ENCODE measurements at places on chromosomes 5 and 9.

DNA sequence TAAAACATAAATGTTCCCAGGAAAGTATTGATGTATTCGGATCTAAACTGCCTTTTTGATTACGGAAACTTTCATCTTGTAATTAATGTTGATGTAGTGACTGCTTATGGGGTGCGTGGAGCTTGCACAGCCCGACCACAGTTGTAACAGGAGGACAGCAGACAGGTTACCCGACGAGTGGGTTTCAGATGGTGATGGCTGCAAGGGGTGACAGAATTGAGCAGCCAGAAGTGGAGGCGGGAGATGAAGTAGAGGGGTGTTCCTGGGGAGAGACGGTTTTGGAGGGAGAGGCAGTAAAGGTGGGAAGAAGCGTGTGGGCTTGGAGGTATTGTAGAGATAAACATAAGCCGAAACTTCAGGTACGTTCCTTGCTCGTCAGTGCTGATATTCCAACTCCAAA is 5.8 kb downstream of the CEP72 start:
- no peak for DNase-seq

GRCh38 chr5:28788954-28789353 is 1750.6 kb upstream of the CDH9 start:
- DNase-seq: no peak

GRCh38 chr9:92276331-92277032 is 17.0 kb downstream of the IARS1 start:
- DNase-seq: no peak

DNA sequence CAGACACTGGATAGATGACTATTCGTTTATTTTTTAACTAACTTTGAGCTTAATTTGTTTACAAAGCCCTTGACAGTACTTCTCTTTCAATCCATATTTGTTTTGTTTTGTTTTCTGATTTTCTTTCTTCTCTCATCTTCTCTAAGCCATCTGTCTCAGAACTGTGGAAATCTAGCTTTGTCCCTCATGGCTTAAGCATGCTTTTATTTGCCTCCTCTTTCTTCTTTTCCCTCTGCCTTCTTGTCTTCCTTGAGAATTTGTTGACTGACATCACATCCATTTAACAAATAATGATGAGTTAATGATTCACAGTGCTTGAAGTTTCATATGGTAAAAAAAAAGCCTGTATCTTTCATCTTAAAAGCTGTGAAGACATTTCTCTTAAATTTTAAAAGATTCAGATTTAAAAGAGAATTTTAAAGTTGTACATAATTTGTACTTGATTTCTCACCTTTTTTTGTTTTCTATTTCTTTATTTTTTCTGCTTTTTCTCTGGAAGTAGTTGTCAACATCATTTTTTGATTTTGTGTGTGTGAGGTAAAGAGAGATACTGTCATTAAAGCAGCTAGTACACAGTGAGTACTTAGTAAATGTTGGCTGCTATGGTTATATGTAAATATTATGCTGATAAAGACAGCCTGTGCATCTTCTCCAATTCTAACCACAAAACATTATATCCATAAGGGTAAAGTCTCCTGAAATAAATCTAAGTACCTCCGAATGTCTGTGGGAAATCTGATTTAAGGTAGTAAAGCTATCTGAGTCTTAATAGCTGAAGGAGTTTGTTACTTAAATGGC is 13.9 kb upstream of the SGCD start:
- DNase-seq: no peak

DNA sequence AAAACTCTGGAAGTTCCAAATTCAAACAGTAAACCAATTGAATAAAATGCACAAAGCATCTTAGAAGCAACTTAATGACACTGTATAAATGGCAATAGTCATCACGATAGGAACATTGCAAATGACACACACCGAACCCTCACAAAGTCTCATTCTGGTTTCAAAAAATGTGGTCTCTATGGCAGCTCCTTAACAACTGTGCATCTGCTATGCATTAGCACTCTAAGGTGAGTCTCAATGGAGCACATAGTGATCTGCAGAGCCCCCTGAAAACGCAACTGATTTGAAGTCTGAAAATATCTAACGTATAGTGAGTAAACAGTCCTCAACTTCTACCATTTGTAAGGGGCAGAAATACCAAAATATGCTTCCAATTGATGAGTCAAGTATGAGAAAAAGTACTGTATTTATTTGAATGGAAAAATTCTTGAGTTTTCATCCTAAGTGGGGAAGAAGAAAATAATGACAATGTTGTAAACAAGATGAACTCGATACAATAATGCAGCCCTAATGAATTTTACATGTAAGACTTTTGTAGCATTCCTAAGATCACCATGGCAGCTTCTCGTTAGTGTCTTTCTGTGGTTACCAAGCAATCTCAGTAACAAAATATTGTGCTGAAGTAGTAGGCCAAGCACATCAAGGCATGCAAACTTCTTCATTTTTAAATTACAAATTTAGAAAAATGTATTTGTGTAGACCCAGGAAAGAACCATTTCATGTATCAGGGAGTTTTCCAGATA is 517.5 kb upstream of the FAM174A start:
- no peak for DNase-seq

DNA sequence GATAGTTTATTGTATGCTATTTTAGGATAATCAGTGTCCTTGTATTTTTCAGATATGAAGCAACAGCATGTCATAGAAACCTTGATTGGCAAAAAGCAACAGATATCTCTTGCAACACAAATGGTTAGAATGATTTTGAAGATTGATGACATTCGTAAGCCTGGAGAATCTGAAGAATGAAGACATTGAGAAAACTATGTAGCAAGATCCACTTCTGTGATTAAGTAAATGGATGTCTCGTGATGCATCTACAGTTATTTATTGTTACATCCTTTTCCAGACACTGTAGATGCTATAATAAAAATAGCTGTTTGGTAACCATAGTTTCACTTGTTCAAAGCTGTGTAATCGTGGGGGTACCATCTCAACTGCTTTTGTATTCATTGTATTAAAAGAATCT is 14.5 kb downstream of the CCT5 start:
- no peak for DNase-seq

DNA sequence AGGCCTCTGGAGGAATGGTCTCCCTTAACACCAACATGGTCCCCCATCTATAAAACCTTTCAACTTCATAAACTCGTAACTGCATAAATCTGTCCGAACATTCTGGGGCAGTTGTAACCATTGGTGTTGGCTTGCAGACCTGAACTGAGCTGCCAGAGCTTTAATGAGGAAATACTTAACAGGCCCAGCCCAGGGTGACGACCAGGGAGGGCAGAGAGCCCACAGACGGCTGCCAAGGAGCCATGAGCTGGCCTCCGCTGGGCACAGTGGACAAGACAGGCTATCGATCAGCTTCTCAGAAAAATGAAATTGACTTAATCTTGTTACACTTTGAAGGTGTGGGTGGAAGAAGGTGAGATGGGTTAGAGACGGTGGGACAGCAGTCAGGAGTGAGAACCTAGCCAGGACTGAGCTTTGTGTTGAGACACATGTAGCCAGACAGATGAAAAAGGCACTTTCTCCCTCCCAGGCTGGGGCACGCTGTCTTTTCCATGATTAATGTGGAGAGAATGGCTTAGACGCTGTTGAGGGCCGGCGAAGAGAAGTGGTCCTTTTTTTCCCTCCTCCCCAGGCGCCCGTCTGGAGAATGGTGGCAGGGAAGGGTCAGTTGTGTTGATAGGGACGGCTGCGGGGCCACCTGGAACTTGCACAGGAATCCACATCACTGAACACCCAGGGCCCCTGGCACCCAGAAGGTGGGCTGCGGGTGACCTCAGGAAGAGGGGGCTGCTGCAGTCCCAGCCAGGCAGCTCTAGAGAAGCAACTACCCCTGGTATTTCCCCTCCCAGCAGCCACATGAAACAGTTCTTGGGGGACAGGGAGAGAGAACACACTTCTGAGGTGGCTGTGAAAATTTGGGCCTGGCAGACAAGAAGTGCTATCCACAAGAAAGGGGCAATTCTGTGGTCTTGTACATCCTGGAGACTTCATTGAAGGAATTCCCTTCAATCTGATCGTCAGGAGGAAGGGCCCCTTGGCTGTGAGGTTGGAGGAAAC is 27.3 kb upstream of the TCOF1 start:
- DNase-seq: no peak
